GM12878 (cell line): ENCODE measurements at places on chromosomes 4 and X. TPM values are rescaled to one million over a fixed set of nuclear protein-coding genes. Genes with fewer than 3 reads are reported as not detected.
A peak's percentile ranks its signal among the peaks of the same experiment; 100 is the strongest.

The UGDH gene
- total RNA-seq: 32.9 and 33.1 TPM in 2 replicates

The TRAM1L1 gene
- total RNA-seq: not detected in 2 replicates

The TMPRSS11E gene
- total RNA-seq: not detected in 2 replicates

The UGT2B10 gene
- not detected in 2 replicates for total RNA-seq

The SRD5A3 gene
- 7.7 and 10.1 TPM in 2 replicates for total RNA-seq

The HERC6 gene
- 5.8 and 5.9 TPM in 2 replicates for total RNA-seq

The TMPRSS11B gene
- total RNA-seq: not detected in 2 replicates

The USP17L21 gene
- not detected in 2 replicates for total RNA-seq

The PAGE5 gene
- total RNA-seq: not detected in 2 replicates

The REPS2 gene
- 5.7 and 6.6 TPM in 2 replicates for total RNA-seq

DNA sequence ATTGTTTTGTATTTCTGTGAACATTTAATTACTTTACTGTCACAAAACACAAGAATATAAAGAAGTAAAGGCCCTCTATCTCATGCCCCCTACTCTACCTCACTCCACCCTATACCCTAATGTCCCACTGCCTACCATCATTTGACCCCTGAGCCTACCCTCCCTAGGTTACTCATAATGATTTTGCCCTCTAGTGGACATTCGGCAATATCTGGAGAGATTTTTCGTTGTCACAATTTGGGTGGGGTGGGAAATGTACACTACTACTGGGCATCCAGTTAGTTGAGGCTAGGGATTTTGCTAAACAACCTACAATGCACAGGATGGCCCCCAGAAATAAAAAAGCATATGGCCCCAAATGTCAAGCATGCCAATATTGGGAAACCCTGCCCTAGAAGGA lies 10.2 kb downstream of the TEX13A start:
- DNase-seq: no peak

- DNase-seq: no peak
Observed at GRCh38 chr4:20487446-20487845, 212.8 kb upstream of the PACRGL start.

- DNase-seq: no peak
Observed at GRCh38 chr4:184169225-184169867, 48.3 kb downstream of the ENPP6 start.

GRCh38 chr4:42720533-42720932 lies 63.6 kb upstream of the ATP8A1 start:
- no peak for DNase-seq

GRCh38 chr4:48184882-48185281 lies 50.8 kb upstream of the TXK start:
- DNase-seq: no peak

GRCh38 chr4:105712766-105713165 lies 4.2 kb downstream of the GSTCD start:
- DNase-seq: no peak

- DNase-seq: no peak
Observed at GRCh38 chr4:77833126-77833724, 14.1 kb upstream of the CNOT6L start.

- DNase-seq: no peak
Observed at GRCh38 chrX:93875621-93876282, 201.7 kb downstream of the FAM133A start.

DNA sequence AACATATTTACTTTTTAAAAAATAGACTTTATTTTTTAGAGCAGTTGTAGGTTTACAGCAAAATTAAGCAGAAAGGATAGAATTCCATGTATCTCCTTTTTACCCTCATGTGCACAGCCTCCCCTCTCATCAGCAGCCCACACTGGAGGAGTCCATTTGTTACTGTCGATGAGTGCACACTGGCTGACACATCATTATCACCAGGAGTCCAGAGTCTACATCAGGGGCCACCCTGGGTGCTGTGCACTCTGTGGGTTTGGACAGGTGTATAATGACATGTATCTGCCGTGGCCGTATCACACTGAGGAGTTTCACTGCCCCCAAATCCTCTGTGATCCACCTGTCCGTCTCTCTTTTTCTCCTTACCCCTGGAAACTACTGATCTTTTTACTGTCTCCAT lies 26.3 kb downstream of the TBC1D14 start:
- DNase-seq: no peak

DNA sequence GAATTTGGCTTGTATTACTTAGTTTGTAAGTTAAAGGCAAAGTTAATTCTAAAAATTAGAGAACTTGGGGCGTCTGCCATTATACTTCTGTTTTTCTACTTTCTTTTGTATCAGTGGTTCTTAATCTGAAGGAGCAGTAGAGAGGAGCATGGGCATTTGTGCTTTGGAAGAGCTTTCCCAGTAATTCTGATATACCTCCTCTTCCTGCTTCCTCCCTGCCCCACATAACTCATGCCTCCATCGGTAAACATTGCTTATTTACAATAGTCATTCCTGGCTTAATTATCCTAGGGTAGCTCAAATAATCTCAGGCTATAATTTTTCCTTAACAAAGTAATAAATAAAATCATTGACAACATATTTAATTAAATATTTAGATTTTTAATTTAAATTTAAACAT lies 37.1 kb upstream of the SPARCL1 start:
- DNase-seq: no peak

- DNase-seq: no peak
Observed at GRCh38 chr4:136861091-136861490, 671.2 kb downstream of the PCDH18 start.

DNA sequence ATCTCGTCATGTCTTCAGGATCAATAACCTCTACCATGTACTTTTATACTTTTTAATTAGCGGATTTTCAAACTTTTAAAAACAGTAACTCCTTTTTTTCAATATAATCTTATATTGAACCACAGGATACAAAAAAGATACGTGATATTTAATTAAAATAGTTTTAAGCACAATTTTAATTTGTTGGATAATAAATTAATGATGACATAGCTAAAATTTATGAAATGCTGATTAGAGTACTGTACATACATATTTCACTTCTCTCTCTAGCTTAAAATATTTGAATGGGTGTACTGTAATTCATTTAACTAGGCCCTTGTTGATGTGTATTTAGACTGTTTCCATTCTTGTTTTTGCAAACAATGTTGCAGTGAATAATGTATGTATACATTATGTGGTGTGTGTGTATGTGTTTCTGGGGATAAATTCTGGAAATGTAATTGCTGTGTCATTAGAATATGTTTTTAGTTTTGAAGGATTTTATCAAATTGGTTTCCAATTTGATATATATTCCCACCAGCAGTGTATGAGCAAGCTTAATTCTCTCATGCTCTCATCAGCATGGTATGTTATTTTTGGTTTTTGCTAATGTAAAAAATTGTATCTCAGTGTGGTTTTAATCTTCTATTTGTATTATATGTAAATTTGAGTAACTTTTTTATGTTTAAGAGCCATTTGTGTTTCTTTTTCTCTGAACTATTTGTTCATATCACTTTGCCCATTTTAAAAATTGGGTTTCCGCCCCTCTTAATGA lies 66.4 kb downstream of the CDKL5 start:
- no peak for DNase-seq

- DNase-seq: no peak
Observed at GRCh38 chr4:1472148-1472797, 66.0 kb upstream of the NKX1-1 start.

DNA sequence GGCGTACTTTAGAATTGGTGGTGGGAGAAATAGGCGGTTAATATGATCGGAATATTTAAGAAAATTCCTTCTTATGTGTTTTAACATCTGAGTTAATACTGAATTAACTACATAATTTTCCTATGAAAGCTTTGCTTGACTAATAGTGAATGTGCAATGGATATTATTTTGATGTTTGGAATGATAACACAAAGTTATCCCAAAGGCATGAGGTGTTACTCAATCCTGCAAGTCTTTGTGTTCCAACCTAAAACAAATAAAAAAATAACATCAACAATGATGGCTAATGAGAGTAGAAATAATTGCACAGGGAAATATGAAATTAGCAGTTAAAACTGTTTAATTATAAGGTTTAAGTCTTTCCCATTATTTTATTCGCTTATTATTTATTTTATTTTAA lies 183.6 kb upstream of the ARSJ start:
- DNase-seq: no peak

- peak; percentile 23 for DNase-seq
Observed at GRCh38 chr4:27081675-27082586, 221.3 kb downstream of the STIM2 start.

GRCh38 chr4:183260491-183261151 lies 59.5 kb downstream of the CLDN22 start:
- no peak for DNase-seq

GRCh38 chr4:73392936-73393335 lies 11.2 kb upstream of the ALB start:
- DNase-seq: no peak

GRCh38 chr4:98423009-98423408 lies 161.8 kb downstream of the RAP1GDS1 start:
- no peak for DNase-seq

- DNase-seq: no peak
Observed at GRCh38 chr4:12712648-12713339, 771.3 kb downstream of the RAB28 start.

DNA sequence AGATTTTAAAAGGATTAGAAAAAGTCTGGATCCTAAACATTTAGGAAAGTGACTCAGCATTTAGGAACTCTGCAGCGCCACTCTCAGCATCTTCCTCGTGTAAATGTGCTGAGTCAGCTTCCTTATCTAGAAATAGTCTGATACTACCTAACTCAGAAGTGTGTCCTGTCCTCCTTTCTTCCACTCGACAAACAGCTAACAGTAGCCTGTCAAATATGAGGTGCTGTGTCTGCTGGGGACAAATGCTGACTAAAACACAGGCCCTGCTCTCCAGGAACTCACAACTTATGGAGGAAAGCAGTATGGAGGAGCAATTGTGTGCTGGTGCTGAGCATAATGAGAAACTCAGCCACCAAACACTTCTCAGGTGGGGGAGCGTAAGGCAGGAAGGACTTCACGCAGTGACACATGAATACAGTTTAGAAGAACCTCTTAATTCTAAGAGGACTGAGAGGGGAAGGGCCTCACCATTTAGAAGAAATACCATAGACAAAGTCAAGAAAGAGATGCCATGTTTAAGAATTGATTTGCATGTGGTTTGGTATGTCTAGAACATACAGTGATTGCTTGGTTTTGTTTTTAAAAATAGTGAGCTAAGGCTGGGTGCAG lies 125.3 kb downstream of the SOWAHB start:
- peak; percentile 28 for DNase-seq

- DNase-seq: no peak
Observed at GRCh38 chrX:57587607-57588006, 4.2 kb upstream of the ZXDB start.

- DNase-seq: no peak
Observed at GRCh38 chrX:11768039-11768438, 10.0 kb downstream of the MSL3 start.

DNA sequence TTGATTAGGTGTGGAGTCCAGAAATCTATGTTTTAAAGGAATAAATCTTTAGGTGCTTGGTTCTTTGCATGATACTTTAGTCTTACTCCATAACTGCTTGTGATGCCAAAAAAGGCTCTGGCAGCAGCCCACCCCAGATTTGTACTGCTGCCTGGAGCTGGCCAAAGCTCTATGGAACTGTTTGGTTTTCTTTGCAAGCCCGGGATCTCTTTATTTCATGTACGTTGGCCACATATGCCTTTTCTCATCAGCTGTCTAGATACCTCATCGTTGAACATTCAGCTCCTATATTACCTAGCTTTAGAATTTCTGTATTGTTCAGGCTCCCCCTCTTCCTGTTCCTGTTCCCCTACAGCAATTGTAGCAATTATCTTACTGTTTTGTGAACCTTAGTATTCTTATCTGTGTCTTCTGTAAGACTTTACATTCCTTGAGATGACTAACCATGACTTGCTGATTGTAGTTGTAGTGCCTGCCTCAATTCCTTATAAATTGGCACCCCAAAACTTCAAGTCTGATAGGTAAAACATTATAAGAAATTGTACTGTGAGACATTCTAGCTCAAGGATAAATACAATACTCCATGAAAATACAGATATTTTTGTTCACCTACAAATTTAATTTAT lies 199.4 kb upstream of the GPRIN3 start:
- DNase-seq: no peak

DNA sequence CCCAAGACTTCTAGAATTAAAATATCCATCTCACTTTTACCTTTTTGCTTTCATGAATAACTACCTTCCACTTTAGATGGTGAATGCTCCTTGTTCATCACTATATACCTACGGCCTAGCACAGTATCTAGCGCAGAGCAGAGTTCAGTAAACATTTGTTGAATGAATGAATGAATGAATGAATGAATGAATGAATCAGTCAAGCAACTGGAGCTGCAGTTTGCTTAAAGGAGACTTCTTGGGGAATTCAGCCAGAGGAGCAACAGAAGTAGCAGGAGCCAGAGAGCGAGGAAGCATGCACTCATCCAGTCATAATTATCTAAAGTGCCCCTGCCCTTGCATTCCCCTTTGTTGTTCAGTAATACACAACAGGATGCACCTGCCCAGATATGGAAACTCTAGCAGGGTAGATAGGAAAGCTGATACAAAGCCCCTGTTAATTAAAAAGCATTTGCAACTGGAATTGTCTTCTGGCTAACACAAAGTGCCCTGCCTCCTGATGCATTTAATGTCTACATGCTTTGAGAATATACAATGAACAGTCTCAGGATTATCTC lies 103.0 kb upstream of the MBNL3 start:
- no peak for DNase-seq

- DNase-seq: no peak
Observed at GRCh38 chr4:173424899-173425805, 26.2 kb upstream of the SCRG1 start.

GRCh38 chrX:108304210-108304609 lies 134.0 kb downstream of the COL4A6 start:
- DNase-seq: no peak

DNA sequence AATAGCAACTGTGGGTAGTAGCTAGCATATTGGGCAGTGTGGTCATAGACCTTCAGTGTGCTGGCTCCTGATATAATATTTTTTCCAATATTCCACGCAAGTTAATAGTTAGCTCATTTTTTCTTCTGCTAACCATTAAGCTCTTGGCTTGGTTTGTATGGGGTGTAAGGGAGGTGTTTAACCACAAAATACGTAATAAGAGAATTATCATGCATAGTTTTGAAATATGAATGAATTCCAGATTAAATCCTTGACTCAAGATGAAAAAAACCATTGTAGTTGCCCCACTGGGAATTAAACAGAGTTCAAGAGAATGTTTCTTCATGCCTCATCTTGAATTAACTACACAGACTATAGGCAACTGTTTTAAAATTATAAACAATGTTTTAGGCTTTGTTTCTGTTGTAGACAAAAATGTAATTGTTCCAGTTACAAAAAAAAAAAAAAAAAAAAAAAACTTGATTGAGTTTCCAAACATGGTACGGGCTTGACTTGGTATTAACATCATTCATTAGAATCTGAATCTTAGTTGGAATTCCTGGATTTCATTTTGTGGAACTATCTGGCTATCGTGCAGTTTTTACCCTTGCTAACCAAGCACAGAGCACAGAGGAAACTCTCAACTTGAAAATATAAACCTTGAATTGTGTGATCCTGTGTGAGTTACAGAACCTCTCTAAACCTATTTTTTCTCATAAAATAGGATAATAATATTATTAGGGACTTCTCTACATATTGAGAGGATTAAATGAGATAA lies 28.4 kb downstream of the CXCL1 start:
- no peak for DNase-seq

DNA sequence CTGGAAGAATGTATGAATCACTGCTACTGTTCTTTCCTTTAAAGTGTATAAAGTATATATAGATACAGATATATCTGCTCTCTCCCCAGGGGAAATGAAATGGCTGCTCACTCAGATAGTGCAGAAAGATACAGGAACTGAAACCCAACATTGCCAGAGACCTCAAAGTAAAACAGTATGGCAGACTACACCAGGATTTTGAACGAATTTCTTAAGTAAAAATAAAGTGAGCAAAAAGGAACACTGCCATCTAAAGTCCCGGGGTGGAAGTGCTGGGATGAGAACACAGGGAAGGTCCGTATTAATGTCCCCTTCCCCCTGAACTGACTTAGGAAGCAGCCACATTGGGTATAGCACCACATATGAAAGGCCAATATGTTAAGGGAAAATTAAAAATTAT lies 93.4 kb downstream of the TMA16 start:
- peak; percentile 73 for DNase-seq
